ENCODE measurements at places on chromosomes 6 and 20.

GRCh38 chr6:148757944-148758480 lies 11.2 kb downstream of the UST start:
- no peak for DNase-seq

- peak; percentile 40 for DNase-seq
These were observed 48.7 kb upstream of the RSPO3 start for GRCh38 chr6:127069659-127070279.

DNA sequence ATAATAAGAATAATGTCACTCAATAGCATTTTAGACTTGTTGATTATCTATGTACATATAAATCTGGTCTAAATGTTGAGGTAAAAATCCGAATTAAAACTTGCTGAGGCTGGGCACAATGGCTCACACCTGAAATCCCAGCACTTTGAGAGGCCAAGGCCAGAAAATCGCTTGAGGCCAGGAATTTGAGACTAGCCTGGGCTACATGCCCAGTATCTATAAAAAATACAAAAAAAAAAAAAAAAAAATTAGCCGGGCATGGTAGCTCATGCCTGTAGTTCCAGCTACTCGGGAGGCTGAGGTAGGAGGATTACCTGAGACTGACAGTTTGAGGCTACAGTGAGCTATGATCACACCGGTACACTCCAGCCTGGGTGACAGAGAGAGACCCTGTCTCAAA lies 34.2 kb upstream of the SUPT3H start:
- no peak for DNase-seq

DNA sequence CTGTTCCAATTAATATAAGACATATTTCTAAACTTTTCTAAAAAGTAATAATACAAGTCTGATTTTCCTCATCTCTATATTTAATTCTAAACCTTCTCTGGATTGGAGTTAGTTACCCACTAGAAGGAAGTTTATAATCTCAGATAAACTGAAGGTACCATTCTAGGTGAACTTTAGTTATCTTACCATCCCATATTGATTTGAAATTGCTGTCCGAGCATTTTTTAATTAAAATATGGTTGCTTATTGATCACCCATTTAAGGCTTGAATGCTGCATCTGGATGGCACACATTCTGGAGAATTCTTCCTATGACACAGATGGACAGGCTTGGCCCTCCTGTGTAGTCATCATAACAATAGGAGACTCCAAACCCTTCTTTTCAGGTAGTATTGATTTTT lies 8.0 kb downstream of the RNF182 start:
- no peak for DNase-seq

- no peak for DNase-seq
These were observed 22.6 kb downstream of the DYNLT1 start for GRCh38 chr6:158621694-158622544.

DNA sequence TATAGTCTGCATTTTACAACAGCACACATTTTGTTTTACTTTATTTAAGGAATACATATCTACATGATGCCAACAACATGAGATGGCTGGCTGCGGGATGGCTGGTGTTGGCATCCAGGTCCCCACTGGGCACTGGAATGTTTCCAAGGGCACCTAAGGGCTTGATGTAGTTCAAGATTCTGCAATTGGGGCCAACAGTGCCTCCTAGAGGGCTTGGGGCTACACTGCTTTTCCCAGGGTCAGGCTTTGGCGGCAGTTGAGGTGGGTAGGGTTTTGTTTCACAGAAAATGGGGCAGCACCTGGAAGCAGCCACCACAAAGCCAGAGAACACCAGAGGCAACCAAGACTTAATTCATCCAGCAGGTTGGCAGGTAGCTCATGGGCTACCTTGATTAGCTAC lies 202.2 kb upstream of the PRND start:
- no peak for DNase-seq

DNA sequence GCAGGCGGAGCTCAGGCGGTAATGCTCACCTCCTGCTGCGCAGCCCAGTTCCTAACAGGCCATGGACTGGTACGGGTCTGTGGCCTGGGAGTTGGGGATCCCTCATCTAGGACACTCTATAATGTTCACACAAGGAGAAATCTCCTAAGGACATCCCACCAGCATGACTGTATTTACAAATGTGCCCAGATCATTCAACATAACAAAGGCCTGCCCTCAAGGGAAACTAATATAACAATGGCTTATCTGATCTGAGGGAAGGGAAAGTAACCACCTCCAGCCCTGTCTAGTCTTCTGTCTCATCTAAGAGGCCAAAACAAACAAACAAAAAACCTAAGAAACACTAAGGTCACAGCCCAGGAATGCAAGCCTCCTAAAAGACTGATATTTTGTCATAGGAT lies 232.8 kb downstream of the RNGTT start:
- peak; percentile 28 for DNase-seq

- no peak for DNase-seq
These were observed 171.3 kb downstream of the FAXC start for GRCh38 chr6:99178168-99178567.

Measured in HCEC 1CT (cell line).